ENCODE measurements at places on chromosomes 2 and 18. TPM values are rescaled to one million over a fixed set of nuclear protein-coding genes. Genes with fewer than 3 reads are reported as not detected.

STPG4 gene
- 0.28 TPM for total RNA-seq

SLC4A5 gene
- total RNA-seq = 0.24 TPM

PAIP2B gene
- 29.7 TPM for total RNA-seq

FTCDNL1 gene
- 3.3 TPM for total RNA-seq

PLGLB2 gene
- 1.0 TPM for total RNA-seq

EML6 gene
- total RNA-seq = 6.2 TPM

KCNJ13 gene
- total RNA-seq = not detected

RRM2 gene
- total RNA-seq = 118 TPM

CABYR gene
- 48.4 TPM for total RNA-seq

KLHL30 gene
- total RNA-seq = 0.07 TPM

ONECUT2 gene
- total RNA-seq = 1.7 TPM

SERPINB10 gene
- total RNA-seq = not detected

FBXO48 gene
- 1.1 TPM for total RNA-seq

RAB6D gene
- total RNA-seq = not detected

MRO gene
- 0.80 TPM for total RNA-seq
